ENCODE measurements at places on chromosomes 2 and 18.

DNA sequence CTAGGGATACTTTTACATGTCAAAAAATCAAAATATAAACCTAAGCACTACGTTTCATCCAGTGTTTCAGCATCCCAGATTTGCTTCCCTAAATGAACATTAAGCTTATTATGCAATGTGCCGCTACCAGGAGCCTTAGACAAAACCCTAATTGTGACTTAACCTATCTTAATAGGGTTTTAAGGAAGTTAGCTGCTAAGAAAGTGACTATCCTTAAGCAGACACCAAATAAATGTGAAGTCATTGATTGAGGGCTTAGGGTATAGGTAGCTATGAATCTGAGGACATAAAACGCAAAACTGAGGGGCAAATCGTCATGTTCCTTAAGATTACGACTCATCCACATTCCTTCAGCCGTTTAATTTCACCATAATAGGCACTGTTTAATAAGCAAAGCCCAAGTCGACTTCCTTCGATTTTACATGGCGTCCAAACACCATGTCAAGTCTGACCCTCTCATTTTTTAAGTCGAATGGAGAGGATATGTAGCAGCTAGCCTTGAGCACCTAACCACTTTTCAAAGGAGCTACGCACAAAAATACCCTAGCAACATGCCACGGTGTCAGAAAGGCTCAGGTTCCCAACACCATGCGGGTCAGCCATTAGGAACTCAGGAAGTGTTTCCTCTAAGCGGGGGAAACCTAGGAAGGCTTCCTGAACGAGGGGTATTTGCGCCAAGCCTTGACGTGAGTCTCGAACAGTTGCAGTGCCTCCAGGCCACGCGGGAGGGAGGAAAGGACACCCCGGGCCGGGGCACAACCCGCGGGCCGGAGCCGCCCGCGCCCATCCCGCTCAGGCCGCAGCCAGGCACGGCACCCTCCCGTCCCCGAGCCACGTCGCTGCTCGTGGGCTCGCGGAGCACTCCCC, 1.0 kb downstream of the HDLBP start:
- no peak for DNase-seq

DNA sequence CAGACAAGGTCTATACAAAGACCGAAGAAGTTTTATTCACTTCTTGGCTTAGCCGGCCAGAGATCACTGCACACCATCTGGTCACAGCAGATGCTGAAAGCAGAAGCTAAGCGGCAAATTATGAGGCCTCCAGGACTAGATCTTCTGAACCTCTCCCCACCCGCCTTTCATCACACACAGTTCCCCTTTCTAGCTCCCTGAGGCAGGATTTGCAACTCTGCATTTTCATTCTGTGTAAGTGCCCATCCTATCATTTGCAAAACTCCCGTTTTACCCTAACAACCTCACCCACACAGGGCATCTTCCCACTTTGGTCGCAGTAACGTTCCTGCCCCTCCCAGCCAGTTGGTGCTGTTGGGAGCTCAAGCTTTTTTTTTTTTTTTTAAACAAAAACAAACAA, 3.1 kb upstream of the MOB1A start:
- DNase-seq = no peak

DNA sequence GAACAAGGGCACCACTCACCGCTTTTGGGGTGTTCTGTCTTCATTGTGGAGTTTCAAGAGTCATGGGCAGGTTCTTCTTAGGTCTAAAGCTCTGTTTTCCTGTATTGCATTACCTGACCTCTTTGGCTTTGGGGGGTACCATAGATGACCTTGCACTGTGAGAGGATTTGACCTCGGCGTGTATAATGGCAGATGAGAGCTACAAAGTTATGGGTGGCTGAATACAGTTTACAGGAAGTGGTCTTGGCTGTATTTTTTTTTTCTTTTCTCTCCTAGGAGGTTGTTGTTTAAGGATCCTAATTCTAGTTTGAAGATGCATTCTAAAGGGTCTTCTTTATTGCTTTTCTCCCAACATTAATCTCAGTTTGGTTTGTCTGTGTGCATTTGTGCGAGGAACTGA, 11.5 kb downstream of the GAL3ST2 start:
- DNase-seq = no peak

DNA sequence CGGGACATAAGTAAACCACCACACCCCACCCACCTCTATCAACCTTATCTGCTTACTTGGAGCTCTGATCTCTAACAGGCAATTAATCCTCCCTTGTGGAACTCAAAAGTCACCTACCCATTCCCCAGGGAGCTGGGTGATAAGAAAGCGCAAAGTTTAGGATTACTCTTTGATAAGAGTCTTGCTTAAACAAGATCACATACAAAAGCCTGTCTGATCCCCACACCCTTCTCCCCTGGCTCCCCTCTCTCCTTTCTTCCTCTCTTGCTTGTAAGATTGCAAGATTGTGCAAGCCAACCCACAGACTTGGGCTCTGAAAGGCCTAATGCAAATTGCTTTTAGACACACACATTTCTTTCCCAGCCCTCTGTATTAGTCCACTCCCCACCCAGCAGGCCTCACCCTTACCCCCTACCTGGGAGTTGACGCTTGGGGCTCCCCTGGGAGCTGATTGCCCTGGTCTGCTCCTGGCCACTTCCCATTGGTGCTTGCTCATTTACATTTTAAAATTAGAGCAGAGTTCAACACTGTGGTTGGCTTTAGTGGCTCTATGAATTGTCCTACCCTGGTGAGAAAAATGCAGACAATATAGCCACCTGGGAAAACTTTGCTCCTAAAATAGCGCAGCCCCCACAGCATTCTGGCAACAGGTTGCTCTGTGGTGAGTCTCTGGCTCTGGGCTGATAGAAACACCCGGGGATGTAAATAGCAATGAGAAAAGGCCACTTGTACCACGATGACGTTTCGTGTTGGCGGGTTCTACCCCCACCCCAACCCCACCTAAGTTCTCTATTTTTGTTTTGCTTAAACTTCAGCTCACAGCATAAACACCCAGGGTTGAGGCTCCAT, 92.8 kb upstream of the MSH2 start:
- no peak for DNase-seq

Data from NCI-H187 (cell line).